Stimulated activated CD8-positive, alpha-beta memory T cell treated with anti-CD3 and anti-CD28 coated beads, Interleukin-7, amount 100 ng/mL, for 4 hours (primary cell): ENCODE measurements at places on chromosomes 6 and 20.
A peak's percentile ranks its signal among the peaks of the same experiment; 100 is the strongest.

- peak; percentile 11 for DNase-seq
Measured at GRCh38 chr6:16766043-16766536, 4.8 kb upstream of the ATXN1 start.

DNA sequence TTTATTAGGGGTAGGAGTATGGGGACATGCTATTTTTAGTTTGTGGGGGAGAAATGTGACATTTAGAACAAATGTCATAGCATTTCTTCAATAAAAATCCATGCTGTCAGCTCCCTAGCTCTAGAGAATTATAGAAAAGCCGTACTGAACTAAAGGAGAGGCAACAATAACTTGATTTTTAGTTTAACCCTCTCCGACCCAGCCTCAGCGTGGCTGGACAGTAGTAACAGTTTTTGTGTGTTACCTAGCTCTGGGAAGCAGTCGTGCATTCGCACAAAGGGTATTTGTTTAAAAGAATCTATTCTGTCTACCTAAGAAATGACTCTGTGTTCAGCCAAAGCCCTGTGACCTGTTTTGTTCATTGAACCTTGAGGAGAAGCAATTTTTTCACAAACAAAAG lies 442.4 kb upstream of the SOX4 start:
- DNase-seq, result no peak

GRCh38 chr6:11824986-11825385 lies 46.4 kb upstream of the ADTRP start:
- no peak for DNase-seq

DNA sequence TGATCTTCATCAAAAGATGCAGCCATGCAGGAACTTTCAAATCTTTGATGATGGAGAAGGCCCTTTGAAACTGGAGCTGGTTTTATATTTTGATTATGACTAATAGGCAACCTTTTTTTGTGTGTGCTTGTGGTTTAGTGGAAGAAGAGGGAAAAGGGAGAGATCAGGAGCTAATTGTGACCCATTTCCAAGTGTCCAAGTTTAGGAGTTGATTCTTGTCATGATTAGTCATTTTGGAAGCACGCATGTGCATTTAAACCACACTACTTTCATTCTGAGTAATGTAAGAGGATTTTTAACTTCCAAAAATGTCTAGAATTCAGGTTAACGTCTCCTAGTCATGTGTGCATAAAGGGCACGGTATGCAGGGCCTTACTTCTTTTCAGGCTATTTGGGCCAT lies 3.5 kb downstream of the FOXO3 start:
- no peak for DNase-seq

GRCh38 chr6:3297909-3298308 lies 39.2 kb downstream of the PSMG4 start:
- DNase-seq, result no peak
